Activated CD4-positive, alpha-beta T cell treated with anti-CD3 and anti-CD28 coated beads for 36 hours (primary cell): ENCODE measurements at places on chromosomes 5 and 9. TPM values are rescaled to one million over a fixed set of nuclear protein-coding genes. Genes with fewer than 3 reads are reported as not detected.

- no peaks in the 10 kb centered on the region for H3K36me3 ChIP-seq
- no peaks in the 10 kb centered on the region for H3K4me1 ChIP-seq
- no peak overlapping the region for H3K27ac ChIP-seq
- no peaks in the 10 kb centered on the region for H3K27me3 ChIP-seq
- H3K4me3 ChIP-seq, result no peak overlapping the region
Observed at GRCh38 chr5:149794487-149794971, 64.4 kb downstream of the PPARGC1B start.

DNA sequence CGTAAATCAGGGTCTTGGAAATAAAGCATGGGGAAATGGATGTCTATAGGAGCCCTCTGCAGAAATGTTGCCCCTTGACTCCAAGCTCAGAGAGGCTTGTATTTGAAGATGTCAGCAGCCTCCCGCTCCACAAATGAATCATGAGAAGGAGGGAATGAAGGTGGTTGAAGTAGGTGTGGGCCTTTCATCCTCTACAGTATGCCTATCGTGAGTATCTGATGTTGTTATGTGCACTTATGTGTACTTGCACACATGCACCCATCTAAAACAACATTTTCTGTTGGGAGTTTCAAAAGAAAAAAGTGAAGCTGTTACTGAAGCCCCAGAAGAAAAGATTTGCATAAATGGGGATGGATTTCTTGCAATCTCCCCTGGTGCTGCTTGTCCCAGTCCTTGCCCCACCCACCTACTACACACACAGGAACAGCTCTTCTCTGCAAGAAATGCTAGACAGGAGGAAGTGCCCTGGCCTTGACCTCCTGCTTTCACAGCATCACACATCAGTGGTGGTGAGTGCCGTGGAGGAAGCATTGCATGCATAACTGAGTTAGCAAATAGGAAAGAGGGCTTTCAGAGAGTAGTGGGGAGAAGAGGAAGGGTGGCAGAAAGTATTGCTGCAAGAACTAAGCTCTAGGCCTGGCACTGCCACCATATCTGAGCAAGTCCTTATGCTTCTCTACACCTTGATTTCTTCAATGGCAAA is 156.1 kb downstream of the SNX18 start:
- H3K27ac ChIP-seq, result no peak overlapping the region
- peaks cover 38% of the 10 kb centered on the region for H3K4me1 ChIP-seq
- H3K27me3 ChIP-seq, result no peaks in the 10 kb centered on the region
- H3K4me3 ChIP-seq, result no peak overlapping the region
- peak; percentile 55 for DNase-seq
- no peaks in the 10 kb centered on the region for H3K36me3 ChIP-seq

GRCh38 chr9:96079779-96080178 is 204.3 kb downstream of the ERCC6L2 start:
- H3K4me1 ChIP-seq, result no peaks in the 10 kb centered on the region
- no peak overlapping the region for H3K27ac ChIP-seq
- DNase-seq, result no peak
- no peaks in the 10 kb centered on the region for H3K36me3 ChIP-seq
- no peak overlapping the region for H3K4me3 ChIP-seq

- no peaks in the 10 kb centered on the region for H3K36me3 ChIP-seq
- H3K4me3 ChIP-seq, result no peak overlapping the region
- H3K27ac ChIP-seq, result no peak overlapping the region
- no peak for DNase-seq
Observed at GRCh38 chr9:68844157-68844556, 139.1 kb downstream of the PIP5K1B start.

GRCh38 chr9:85038824-85039608 is 369.5 kb downstream of the NTRK2 start:
- no peaks in the 10 kb centered on the region for H3K36me3 ChIP-seq
- peaks cover 8% of the 10 kb centered on the region for H3K27me3 ChIP-seq
- H3K27ac ChIP-seq, result no peak overlapping the region
- H3K4me3 ChIP-seq, result no peak overlapping the region

HSDL2 gene
- total RNA-seq, result 30.9 TPM

DNA sequence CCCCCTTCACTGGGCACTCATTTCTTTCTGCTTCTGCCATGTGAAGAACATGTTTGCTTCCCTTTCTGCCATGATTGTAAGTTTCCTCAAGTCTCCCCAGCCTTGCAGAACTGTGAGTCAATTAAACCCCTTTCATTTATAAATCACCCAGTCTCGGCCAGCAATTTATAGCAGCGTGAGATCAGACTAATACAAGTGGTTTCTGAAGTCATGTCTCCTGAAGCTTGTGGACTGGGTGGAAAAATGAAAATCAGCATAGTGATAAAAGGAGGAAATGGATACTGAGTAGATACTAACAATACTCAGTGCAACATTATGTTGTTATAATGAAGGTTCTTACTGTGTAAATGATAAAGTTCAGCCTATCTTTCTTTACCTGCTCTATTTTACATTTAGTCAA is 35.1 kb downstream of the NNT start:
- H3K4me1 ChIP-seq, result peaks cover 7% of the 10 kb centered on the region
- peaks cover 38% of the 10 kb centered on the region for H3K36me3 ChIP-seq
- DNase-seq, result no peak
- H3K27ac ChIP-seq, result no peak overlapping the region

PANK3 gene
- total RNA-seq, result 56.2 TPM

GRCh38 chr5:35035271-35035670 is 12.5 kb downstream of the AGXT2 start:
- no peaks in the 10 kb centered on the region for H3K36me3 ChIP-seq
- H3K27me3 ChIP-seq, result peaks cover 24% of the 10 kb centered on the region

OSMR gene
- total RNA-seq, result 0.25 TPM

GRCh38 chr9:87357600-87357999 is 140.1 kb upstream of the DAPK1 start:
- no peak for DNase-seq
- no peak overlapping the region for H3K27ac ChIP-seq

DNA sequence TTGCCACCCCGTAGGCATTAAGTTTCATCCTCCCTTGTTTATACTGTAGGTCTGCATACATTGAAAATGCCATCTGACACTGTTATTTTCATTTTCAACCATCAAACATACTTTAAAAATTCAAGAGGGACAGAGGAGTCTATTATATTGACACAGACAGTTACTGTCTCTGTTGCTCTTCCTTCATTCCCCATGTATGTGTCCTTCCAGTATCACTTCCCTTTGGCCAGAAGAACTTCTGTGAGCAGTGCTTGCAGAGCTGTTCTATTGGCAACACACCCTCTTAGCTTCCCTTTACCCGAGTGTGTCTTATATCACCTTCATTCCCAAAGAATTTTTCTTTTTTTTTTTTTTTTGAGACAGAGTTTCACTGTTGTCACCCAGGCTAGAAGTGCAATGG is 42.8 kb downstream of the RASGEF1C start:
- H3K27me3 ChIP-seq, result peaks cover 9% of the 10 kb centered on the region
- H3K27ac ChIP-seq, result no peak overlapping the region
- no peaks in the 10 kb centered on the region for H3K4me1 ChIP-seq
- DNase-seq, result no peak
- H3K36me3 ChIP-seq, result no peaks in the 10 kb centered on the region

DNA sequence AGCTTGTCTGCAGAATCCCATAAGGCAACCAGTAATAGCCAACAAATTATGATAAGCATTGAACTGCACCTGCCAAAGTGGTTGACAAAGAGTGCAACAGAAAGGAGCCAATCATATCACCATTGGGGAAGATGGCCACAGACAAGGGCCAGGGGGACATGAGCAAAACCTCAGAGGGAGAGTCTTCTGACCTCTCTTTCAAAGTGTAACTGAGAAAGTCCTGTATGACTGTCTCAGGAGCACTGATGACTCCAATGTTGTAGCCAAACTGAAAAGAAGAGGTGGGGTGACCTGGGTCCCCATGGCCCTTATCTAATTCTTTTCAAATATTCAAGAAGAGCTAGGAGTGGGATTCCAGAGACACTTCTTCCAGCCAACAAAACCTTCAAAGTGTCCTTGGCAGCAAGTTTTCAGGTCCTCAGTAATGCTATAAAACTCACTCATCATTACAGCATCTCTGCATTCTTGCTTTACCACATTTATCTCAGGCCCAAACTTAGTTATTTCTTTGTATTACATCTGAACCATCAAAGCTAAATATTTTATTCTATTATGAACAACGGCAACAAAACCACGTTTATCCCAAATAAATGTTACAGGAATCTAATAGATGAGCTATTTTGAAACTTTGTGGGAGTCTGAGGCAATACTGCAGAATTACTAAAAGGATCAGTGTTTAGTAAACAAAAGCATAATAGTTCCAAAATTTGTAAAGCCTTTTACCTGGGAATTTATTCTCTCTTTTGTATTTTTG is 24.4 kb downstream of the FBLL1 start:
- no peak overlapping the region for H3K27ac ChIP-seq
- no peaks in the 10 kb centered on the region for H3K27me3 ChIP-seq
- peaks cover 64% of the 10 kb centered on the region for H3K36me3 ChIP-seq
- H3K4me3 ChIP-seq, result no peak overlapping the region

GRCh38 chr9:85377731-85378289 is 363.9 kb downstream of the AGTPBP1 start:
- no peak overlapping the region for H3K4me3 ChIP-seq
- no peaks in the 10 kb centered on the region for H3K4me1 ChIP-seq
- no peak overlapping the region for H3K27ac ChIP-seq
- no peaks in the 10 kb centered on the region for H3K36me3 ChIP-seq
- no peak for DNase-seq

DNAJC18 gene
- total RNA-seq, result 33.1 TPM

DNA sequence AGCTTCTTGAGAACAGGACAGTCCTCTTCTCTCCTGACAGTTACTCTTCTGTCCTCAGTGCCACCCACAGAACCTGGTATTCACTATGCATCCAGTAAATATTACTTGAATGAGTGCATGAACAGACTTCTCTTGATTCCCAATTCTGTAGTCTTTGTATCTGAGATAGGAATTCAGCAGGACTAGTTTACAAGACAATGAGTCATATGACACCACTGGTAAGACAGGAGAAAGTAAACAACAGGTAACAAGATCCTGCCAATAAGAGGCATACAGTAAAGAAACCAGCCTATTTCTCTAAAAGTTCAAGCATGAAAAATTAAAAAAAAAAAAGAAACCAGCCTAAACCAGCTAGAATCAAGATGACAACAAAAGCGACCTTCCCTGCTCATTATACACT is 6.2 kb downstream of the ZNF883 start:
- no peaks in the 10 kb centered on the region for H3K4me1 ChIP-seq
- no peak for DNase-seq
- peaks cover 19% of the 10 kb centered on the region for H3K36me3 ChIP-seq
- no peak overlapping the region for H3K4me3 ChIP-seq
- no peak overlapping the region for H3K27ac ChIP-seq

FBP1 gene
- 0.39 TPM for total RNA-seq

- no peaks in the 10 kb centered on the region for H3K36me3 ChIP-seq
- H3K27ac ChIP-seq, result no peak overlapping the region
- H3K4me3 ChIP-seq, result no peak overlapping the region
- H3K27me3 ChIP-seq, result peaks cover 8% of the 10 kb centered on the region
- DNase-seq, result no peak
- H3K4me1 ChIP-seq, result no peaks in the 10 kb centered on the region
Observed at GRCh38 chr5:61675015-61675692, 343.1 kb downstream of the ZSWIM6 start.

DMRT3 gene
- total RNA-seq, result not detected

SYNPO gene
- 0.14 TPM for total RNA-seq

SPINK4 gene
- not detected for total RNA-seq

GRCh38 chr5:76358-77169 is 15.4 kb upstream of the PLEKHG4B start:
- H3K27ac ChIP-seq, result no peak overlapping the region
- no peaks in the 10 kb centered on the region for H3K4me1 ChIP-seq
- no peak overlapping the region for H3K4me3 ChIP-seq
- DNase-seq, result no peak
- peaks cover 3% of the 10 kb centered on the region for H3K27me3 ChIP-seq
- H3K36me3 ChIP-seq, result no peaks in the 10 kb centered on the region

DNA sequence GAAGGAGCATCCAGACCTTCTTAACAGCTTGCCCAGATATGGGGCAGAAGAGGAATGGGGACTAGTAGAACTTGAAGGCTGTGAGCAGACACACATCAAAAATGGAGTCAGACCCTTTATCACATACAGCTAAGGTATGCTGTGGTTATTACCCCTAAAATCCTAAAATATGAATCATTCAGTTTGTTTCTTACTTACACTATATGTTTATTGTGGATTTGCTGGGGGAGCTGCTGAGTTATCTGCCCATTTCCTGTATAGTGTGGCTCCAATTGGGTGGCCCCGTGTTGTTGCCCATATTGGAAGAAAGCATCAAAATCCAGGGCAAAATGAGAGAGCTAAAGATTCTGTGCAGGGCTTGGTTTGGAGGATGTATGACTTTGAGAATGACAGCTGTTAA is 56.9 kb downstream of the AP3S1 start:
- H3K27ac ChIP-seq, result no peak overlapping the region
- H3K36me3 ChIP-seq, result peaks cover 16% of the 10 kb centered on the region
- no peak overlapping the region for H3K4me3 ChIP-seq
- H3K4me1 ChIP-seq, result no peaks in the 10 kb centered on the region

DNA sequence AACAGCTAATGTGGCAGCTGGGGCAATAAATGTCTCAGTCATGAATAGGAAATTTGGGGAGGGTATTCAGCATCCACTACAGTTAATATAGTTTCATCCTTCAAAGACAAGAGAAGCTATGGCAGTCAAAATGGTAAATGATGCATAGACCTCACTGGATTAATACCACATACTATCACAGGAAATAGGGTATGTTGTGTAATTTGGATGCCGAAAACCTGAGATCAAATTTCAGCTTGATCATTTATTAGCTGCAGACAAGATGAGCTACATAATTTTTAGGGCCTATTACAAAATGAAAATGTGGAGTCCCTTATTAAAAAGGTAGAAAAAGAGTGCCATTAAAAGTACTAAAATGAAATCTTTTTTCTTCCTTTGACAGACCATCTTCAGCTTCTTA is 112.6 kb upstream of the MTAP start:
- no peaks in the 10 kb centered on the region for H3K36me3 ChIP-seq
- H3K27me3 ChIP-seq, result peaks cover 3% of the 10 kb centered on the region
- no peak overlapping the region for H3K4me3 ChIP-seq
- DNase-seq, result no peak
- H3K27ac ChIP-seq, result no peak overlapping the region
- peaks cover 40% of the 10 kb centered on the region for H3K4me1 ChIP-seq

GRCh38 chr5:15092801-15093200 is 221.2 kb upstream of the ANKH start:
- no peaks in the 10 kb centered on the region for H3K36me3 ChIP-seq
- no peak for DNase-seq
- H3K27me3 ChIP-seq, result peaks cover 5% of the 10 kb centered on the region
- H3K4me3 ChIP-seq, result no peak overlapping the region
- H3K4me1 ChIP-seq, result no peaks in the 10 kb centered on the region

- H3K27ac ChIP-seq, result no peak overlapping the region
- peaks cover 12% of the 10 kb centered on the region for H3K27me3 ChIP-seq
- no peak for DNase-seq
- no peak overlapping the region for H3K4me3 ChIP-seq
- no peaks in the 10 kb centered on the region for H3K36me3 ChIP-seq
Observed at GRCh38 chr9:70091572-70091971, 47.9 kb downstream of the MAMDC2 start.

PARP8 gene
- total RNA-seq, result 31.7 TPM

NMUR2 gene
- total RNA-seq, result not detected
